Muscle of leg (tissue), 16 donors: ENCODE measurements at places on chromosomes 5 and 9. TPM values are rescaled to one million over a fixed set of nuclear protein-coding genes. Genes with fewer than 3 reads are reported as not detected.

GRCh38 chr9:134205672-134206310, 41.4 kb upstream of the RNU6ATAC start:
- DNase-seq: peak; percentile 95

- DNase-seq: peak; percentile 85
These were observed 88.0 kb upstream of the NFIB start for GRCh38 chr9:14401911-14402310.

DNA sequence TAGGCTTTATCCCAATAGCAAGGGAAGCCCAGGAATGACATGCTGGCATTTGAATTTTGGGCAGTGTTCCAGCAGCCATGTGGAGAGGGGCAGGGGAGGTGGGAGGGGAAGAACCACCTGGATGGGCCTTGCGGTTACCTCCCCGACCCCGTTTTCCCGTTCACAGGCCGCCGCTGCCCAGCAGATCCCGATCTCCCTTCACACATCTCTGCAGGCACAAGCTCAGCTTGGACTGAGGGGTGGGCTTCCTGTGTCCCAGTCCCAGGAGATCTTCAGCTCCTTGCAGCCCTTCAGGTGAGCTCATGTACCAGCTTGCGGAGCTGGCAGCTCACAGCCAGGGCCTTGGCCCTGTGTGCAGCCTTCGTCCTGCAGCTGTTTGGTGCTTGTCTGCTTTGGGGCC, 15.7 kb upstream of the POMT1 start:
- DNase-seq: no peak

- DNase-seq: peak; percentile 46
These were observed 23.9 kb downstream of the TLE1 start for GRCh38 chr9:81665322-81665871.

Gene WDR38
- polyA plus RNA-seq: not detected

Gene SLC36A2
- polyA plus RNA-seq: not detected

Gene NACC2
- polyA plus RNA-seq: 8.0 TPM
